ENCODE measurements at places on chromosomes 6 and 20. TPM values are rescaled to one million over a fixed set of nuclear protein-coding genes. Genes with fewer than 3 reads are reported as not detected.
A peak's percentile ranks its signal among the peaks of the same experiment; 100 is the strongest.

- peaks cover 2% of the 10 kb centered on the region for H3K36me3 ChIP-seq
- peaks cover 7% of the 10 kb centered on the region for H3K4me1 ChIP-seq
- no peaks in the 10 kb centered on the region for H3K27me3 ChIP-seq
- no peak for DNase-seq
- peak overlapping the region; percentile 32 for H3K27ac ChIP-seq
- no peak overlapping the region for H3K4me3 ChIP-seq
Measured at GRCh38 chr6:139600343-139600742, 225.9 kb upstream of the CITED2 start.

- no peak overlapping the region for H3K4me3 ChIP-seq
- DNase-seq = no peak
- no peaks in the 10 kb centered on the region for H3K4me1 ChIP-seq
- H3K27me3 ChIP-seq = no peaks in the 10 kb centered on the region
- no peak overlapping the region for H3K27ac ChIP-seq
Measured at GRCh38 chr20:62281161-62281933, 21.4 kb upstream of the ADRM1 start.

GRCh38 chr6:1901556-1901955, 291.8 kb downstream of the FOXC1 start:
- peaks cover 4% of the 10 kb centered on the region for H3K4me1 ChIP-seq
- no peak overlapping the region for H3K4me3 ChIP-seq
- H3K36me3 ChIP-seq = no peaks in the 10 kb centered on the region
- H3K27me3 ChIP-seq = no peaks in the 10 kb centered on the region
- H3K27ac ChIP-seq = no peak overlapping the region

The PTCRA gene
- total RNA-seq = not detected

The CARMIL1 gene
- total RNA-seq = 1.7 TPM

GRCh38 chr20:61252601-61253263, 671 bp downstream of the CDH4 start:
- peaks cover 1% of the 10 kb centered on the region for H3K36me3 ChIP-seq
- H3K4me3 ChIP-seq = no peak overlapping the region
- H3K27me3 ChIP-seq = peaks cover 45% of the 10 kb centered on the region
- DNase-seq = no peak
- no peaks in the 10 kb centered on the region for H3K4me1 ChIP-seq
- no peak overlapping the region for H3K27ac ChIP-seq

GRCh38 chr20:24490598-24490997, 21.2 kb downstream of the SYNDIG1 start:
- no peak overlapping the region for H3K4me3 ChIP-seq
- H3K27ac ChIP-seq = no peak overlapping the region

- no peak overlapping the region for H3K27ac ChIP-seq
- no peak for DNase-seq
- peaks cover 5% of the 10 kb centered on the region for H3K4me1 ChIP-seq
- H3K36me3 ChIP-seq = no peaks in the 10 kb centered on the region
Measured at GRCh38 chr6:132194529-132194928, 206.7 kb downstream of the MOXD1 start.

DNA sequence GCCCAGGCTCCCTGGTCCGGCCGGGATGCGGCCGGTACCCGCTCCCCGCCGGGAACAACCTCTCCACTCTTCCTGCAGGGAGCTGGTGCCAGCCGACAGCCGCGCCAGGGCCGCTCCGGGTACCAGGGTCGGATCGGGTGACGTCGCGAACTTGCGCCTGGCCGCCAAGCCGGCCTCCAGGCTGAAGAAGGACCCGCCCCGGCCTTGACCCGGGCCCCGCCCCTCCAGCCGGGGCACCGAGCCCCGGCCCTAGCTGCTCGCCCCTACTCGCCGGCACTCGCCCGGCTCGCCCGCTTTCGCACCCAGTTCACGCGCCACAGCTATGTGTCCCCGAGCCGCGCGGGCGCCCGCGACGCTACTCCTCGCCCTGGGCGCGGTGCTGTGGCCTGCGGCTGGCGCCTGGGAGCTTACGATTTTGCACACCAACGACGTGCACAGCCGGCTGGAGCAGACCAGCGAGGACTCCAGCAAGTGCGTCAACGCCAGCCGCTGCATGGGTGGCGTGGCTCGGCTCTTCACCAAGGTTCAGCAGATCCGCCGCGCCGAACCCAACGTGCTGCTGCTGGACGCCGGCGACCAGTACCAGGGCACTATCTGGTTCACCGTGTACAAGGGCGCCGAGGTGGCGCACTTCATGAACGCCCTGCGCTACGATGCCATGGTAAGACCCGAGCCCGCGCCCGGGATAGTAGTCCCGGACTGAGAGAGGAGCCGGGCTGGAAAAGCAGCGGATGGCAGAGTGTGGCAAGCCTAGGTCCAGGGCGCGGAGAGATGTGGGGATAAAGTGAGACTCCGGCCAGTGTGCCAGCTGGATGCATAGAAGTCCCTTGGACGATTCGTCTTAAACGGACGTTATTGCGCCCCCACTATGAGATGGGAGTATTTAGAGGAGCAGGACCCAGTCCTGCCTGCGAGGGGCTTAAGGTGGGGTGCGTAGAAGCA, at the start of gene NT5E:
TSS of gene NT5E (plus strand) at position 266 of the 942 bp plus-strand sequence. CDS start at position 323, 57 bp downstream.
- H3K27ac ChIP-seq = peak within 1 kb of the TSS; percentile 89
- H3K4me3 ChIP-seq = peak within 1 kb of the TSS; percentile 98
- H3K4me1 ChIP-seq = peaks cover 66% of the 10 kb centered on the region
- H3K36me3 ChIP-seq = peaks cover 11% of the 10 kb centered on the region
- peaks cover 31% of the 10 kb centered on the region for H3K27me3 ChIP-seq
